ENCODE measurements at places on chromosomes 7 and 10. TPM values are rescaled to one million over a fixed set of nuclear protein-coding genes. Genes with fewer than 3 reads are reported as not detected.

The SPDYE5 gene
- 0.04 TPM for polyA plus RNA-seq

The IFIT1B gene
- not detected for polyA plus RNA-seq

The ANKRD1 gene
- polyA plus RNA-seq = 3.2 TPM

The MUC3A gene
- polyA plus RNA-seq = not detected

The FAM241B gene
- 3.4 TPM for polyA plus RNA-seq

The STRIP2 gene
- 2.0 TPM for polyA plus RNA-seq

- no peak for DNase-seq
Measured at GRCh38 chr10:51821045-51821444, 121.7 kb upstream of the CSTF2T start.

GRCh38 chr7:42805601-42806000 is 106.3 kb downstream of the C7orf25 start:
- no peak for DNase-seq

DNA sequence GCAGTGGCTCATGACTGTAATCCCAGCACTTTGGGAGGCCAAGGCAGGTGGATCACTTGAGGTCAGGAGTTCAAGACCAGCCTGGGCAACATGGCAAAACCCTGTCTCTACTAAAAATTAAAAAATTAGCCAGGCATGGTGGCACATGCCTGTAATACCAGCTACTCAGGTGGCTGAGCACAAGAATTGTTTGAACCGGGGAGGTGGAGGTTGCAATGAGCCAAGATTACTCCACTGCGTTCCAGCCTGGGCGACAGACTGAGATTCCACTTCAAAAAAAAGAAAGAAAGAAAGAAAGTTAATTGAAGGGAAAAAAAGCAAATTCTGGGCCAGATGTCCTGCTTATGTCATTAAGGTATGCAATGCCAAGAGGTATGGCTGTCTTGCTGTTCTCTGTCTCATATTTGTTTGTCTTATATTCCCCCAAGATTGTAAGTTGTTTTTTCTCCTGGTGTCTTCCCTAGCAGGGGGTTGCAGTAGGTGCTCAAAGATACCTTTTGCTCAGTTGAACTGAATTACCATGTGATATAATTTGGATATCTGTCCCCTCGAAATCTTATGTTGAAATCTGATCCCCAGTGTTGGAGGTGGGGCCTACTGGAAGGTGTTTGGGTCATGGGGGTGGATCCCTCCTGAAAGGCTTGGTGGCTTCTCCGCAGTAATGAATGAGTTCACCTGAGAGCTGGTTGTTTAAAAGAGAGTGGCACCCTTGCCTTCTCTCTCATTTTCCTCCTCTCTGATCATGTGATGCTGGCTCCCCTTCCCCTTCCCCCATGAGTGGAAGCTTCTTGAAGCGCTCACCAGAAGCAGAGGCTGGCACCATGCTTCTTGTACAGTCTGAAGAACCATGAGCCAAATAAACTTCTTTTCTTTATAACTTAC is 60.9 kb downstream of the MYOF start:
- no peak for DNase-seq

DNA sequence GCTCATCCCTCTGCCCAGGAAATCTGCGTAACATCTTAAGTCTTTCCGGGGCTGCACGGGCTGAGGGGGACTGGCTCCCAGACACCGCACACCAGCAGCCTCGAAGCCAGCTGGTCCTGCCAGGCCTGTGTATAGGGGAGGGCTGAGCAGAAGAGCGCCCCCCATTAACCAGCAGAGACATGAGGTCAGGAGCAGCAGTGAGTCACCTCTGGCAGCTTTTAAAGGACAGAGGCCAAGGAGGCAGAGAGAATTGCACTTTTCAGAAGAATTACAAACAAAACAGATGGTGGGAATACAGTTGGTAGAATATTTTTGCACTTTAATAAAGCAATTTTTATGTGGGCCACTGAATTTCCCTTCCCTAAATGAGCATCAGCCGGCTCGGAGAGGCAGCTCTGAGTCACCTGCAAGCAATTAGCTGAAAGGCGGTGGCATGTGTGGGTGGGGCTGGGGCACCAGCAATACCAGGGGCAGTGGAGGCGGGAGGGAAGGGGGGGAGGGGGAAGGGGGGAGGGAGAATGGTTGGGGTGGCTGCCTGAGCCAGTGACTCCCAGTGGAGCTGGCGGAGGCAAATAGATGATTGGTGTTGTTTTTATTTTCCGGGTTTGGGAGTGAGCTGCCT is 39.1 kb downstream of the GOLGA7B start:
- no peak for DNase-seq

- no peak for DNase-seq
Measured at GRCh38 chr7:39832519-39833085, 117.5 kb upstream of the CDK13 start.

DNA sequence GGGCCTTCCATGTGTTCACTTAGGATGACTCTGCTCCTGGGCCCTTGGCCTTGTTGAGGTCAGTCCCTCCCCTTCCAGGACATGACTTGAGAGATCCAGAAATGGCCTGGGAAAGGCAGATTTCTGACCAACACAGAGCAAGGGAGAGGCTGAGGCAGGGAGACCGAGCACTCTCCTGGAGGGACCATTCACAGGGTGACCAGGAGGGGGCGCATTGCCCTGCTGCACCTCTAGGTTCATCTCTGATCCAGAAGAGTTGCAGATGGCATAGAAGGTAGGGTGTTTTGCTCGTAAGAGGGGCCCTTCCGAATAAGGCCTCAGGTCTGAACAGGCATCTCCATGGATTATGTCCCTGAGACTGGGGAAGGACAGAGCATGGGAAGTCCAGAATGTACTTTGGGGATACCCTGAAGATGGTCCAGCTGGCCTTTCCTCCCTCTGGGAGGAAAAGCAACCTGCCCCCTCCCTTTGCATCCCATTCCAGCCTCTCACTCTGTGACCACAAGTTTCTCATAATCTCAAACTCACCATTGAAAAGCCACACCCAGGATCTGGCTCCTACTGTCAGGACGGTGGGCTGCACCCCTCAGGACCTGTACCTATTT is 6.6 kb downstream of the DMBT1 start:
- DNase-seq = no peak

DNA sequence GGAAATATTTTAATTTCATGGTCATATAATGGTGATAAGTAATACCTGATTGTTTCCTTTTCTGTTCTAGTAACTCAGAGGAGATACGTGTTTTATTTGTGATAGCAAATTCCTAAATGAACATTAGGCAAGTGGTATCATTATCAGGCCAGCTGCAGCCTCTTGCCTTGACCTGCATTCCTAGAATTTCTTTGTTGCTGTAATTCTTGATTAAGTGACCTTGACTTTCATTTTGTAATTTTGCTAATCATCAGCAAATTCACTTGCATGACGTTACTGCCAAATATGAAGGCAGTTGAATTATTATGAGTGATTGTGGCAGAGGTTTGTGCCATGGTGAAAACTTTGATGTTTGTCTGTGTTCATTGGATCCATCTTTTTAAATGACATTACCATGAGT is 5.6 kb upstream of the AS3MT start:
- no peak for DNase-seq

DNA sequence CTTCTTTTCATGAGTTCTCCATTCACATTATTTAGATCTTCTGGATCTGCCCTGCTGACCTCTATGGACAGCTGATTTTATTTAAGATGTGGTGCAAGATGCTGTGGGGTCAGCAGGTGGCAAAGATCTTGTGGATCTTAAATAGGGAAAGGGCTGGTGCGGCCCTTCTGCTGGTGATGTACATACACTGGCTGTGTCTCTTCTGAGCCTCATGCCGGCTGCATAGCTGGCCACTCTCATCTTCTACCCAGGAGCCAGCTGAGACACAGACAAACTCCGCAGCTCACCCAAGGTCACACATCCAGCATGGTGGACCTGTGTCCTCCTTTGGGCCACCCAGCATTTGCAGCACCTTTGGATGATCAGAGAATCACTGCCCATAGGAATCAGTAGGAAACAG is 9.7 kb downstream of the RBP3 start:
- DNase-seq = no peak

DNA sequence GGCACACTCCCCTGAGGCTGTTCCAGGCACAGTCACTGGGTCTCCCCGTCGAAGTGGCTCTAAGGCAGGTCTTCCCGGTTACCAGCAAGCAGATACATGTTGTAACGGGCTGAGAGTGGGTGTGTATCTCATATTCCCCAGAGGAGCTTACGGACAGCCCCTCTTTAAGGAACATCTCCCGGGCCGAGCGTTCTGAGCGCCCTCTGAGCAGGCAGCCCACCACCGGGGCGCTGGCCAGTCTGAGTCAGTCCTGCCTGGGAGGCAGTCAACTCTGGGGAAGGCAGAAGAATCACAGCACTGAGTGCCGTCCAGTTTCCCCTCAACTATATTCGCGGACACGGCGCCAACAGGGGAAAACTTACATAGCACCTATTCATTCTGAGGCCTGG is 117.4 kb downstream of the LHPP start:
- no peak for DNase-seq

DNA sequence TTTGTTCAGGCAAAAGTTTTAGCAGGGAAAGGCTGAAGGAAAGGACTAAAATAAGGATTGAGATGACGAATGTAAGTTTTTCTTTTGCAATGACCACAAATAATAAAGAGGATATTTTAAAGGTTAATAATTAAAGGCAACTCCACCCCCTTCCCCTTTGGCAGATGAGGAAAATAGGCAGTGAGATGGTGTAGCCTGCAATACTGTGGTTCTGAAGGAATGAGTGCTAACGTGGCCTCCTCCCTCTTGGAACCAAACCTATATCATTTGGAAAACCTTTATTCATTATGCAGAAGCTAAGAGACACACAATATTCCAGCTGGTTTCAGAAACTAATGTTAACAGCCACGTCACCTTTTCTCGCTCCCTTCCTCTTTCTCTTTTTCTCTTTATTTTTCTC is 70.9 kb upstream of the COL1A2 start:
- no peak for DNase-seq
